ENCODE measurements at places on chromosomes 11 and 22.

GRCh38 chr11:66335531-66336233 lies 552 bp downstream of the RIN1 start:
- DNase-seq: peak; percentile 38

DNA sequence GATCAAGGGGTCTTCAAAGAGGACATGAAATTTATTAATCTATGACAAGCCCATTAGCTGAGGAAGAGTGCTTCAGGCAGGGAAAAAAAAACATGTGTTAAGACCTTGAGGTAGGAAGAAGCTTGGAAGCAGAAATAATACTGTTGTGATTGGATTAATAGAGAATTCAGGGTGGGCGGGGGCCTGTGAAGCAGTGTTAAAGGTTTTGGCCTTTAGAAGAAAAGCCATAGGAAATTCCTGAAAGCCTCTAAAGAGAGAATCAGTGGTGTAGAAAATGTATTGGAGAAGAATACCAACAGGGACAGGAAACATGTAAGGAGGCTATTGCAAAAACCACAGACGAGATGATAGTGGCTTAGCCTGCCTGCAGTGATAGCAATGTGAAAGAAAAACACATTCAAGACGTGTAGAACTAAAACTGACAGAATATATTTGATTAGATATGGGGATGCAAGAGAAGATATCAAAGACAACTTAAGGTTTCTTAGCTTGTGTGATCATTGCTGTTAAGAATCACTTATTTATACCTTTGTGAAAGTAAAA lies 404.4 kb upstream of the ANO3 start:
- no peak for DNase-seq

- no peak for DNase-seq
Measured at GRCh38 chr22:35344956-35345690, 35.8 kb upstream of the HMOX1 start.

DNA sequence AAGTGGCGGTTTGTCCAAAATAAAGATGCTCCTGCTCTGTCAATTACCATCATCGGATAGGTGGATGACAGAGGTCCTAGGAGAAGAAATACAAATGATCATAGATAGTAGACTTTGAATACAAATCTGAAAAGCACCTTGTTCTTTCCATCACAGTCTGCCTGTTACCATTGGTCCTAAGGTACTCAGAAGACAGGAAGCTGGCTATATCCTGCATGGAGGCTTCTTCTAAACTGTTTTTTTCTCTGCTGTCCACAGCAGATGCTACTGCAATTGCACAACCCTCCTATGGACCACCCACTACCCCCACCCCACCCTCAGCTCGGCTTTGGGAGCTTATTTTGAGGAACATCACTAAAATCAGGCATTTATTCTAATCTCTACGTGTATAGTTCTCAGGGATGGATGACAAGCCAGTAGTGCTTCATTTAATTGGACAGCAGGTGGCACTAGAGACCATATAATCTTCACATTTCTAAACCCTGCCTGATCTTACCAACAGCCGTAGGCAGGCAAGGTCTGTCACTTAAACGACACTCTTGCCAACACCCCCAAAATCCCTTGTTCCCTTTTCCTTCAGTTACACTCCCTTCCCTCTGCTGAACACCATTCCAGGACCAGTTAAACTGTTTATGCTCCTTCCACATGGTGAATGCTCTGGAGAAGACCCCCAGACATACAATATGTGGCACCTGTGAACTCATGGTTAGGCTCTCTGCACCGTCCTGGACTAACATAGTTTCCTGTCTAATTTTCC lies 6.6 kb upstream of the PTS start:
- DNase-seq: peak; percentile 87

GRCh38 chr11:12677131-12677530 lies 2.9 kb downstream of the TEAD1 start:
- no peak for DNase-seq

GRCh38 chr22:37503850-37504249 lies 15.4 kb downstream of the CARD10 start:
- DNase-seq: no peak

GRCh38 chr11:69744435-69744834 lies 30.7 kb downstream of the FGF4 start:
- no peak for DNase-seq

- no peak for DNase-seq
Measured at GRCh38 chr11:93537767-93538261, 5.4 kb downstream of the SMCO4 start.

DNA sequence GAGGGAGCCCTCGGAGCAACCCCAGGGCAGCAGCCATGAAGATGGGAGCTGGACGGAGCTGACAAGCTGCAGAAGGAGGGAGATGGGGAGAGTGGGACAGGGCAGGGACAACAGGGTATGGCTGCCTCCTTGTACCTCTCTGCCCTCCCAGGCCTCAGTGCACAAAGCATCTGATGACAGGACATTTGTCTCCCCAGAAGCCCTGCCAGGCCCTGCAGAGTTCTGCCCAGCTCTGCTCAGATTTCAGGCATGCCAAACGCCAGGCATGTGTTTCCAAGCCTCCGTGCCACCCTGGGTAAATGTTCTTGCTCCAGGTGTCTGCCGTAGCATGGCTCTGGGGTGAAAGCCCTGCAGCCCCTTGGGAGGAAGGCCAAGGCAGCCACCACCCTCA lies 1.1 kb upstream of the IFITM10 start:
- DNase-seq: no peak

GRCh38 chr11:7637447-7638157 lies 35.7 kb downstream of the CYB5R2 start:
- no peak for DNase-seq

DNA sequence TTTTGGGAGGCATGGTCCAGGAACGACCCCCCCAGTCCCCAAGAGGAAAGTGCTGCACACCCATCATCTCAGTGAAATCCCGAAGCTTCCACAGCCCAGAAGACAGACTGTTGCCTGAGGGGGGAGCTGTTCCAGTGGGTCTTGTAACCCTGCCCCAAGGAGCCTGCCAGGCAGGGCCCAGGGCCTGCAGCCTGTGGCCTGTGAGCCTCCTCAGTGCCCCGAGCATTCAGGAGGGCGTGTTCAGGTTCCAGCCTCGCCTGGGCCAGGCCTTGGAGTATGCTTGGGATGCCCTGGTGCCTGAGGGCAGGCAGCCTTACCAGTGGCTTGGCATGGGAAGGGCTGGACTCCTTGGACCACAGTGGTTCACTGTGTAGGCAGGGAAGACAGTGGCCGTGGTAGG lies 18.0 kb upstream of the CABP2 start:
- no peak for DNase-seq

- DNase-seq: no peak
Measured at GRCh38 chr11:62921201-62921572, at the start of gene CHRM1. CHRM1 (minus strand) TSS chr11:62921363; CDS start chr11:62911100, 10,263 bp downstream.

- no peak for DNase-seq
Measured at GRCh38 chr11:23797624-23798419, 699.0 kb upstream of the LUZP2 start.

DNA sequence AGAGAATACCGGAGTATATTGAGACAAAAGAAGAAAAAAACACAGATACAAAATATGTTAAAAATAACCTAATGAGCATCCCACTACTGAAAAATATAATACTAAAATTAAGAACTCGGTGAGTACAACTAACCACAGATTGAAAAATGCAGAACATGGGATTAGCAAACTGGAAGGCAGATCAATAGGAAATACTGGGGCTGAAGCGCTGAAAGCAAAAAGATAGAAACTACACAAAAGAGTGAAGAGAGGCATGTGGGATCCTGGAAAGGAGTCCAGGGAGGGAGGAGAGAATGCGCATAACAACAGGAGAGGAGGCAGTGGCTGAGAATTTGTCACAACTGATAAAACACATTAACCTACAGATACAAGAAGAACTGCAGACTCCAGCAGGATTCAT lies 159.3 kb downstream of the EFCAB6 start:
- no peak for DNase-seq

DNA sequence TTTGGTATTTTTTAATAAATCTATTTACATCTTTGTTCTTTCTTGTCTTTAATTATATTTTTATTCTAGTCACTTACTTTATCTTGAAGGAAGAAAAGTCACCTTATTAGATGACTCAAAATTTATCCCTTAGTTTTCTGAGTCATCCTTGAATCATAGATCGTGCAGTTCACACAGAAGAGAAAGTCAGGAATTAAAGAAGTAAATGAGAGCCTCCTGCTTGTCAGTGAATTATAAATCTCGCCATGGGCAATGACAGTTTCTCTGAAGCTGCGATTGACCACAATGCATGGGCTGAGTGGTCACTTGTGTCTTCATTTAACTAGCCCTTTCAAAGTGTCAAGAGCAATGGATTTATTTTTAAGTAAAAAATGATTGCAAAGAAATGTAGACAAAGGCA lies 91.2 kb downstream of the LUZP2 start:
- DNase-seq: no peak

DNA sequence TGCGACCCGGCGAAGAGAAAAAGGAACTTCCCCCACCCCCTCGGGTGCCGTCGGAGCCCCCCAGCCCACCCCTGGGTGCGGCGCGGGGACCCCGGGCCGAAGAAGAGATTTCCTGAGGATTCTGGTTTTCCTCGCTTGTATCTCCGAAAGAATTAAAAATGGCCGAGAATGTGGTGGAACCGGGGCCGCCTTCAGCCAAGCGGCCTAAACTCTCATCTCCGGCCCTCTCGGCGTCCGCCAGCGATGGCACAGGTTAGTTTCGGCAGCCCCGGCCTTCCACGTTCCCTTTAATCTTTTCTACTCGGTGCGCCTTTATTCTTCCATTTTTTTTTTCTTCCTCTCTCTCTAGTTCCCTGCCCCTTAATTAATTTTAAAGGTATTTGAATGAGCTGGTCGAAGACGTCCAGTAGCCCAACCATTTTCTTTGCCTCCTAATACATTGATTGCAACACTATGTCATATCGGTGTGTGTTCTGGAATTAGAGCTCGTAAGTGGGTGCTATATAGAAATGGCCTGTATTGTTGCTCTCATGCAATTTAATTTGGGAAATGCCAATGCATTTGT lies 537 bp downstream of the EP300 start:
- no peak for DNase-seq

DNA sequence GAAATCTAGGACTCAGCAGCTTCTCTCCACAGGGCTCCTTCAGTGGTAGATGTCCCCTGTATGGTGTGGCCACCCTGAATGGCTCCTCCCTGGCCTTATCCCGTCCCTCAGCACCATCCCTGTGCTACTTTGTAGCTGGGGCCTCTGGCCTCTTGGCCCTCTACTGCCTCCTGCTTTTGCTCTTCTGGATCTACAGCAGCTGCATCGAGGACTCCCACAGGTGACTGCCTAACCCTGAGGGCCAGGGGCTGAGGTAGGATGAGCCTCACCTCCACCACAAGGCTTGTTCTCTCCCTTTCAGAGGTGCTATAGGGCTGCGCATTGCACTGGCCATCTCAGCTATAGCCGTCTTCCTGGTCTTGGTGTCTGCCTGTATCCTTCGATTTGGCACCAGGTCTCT lies 1.8 kb downstream of the TMEM179B start:
- DNase-seq: no peak

DNA sequence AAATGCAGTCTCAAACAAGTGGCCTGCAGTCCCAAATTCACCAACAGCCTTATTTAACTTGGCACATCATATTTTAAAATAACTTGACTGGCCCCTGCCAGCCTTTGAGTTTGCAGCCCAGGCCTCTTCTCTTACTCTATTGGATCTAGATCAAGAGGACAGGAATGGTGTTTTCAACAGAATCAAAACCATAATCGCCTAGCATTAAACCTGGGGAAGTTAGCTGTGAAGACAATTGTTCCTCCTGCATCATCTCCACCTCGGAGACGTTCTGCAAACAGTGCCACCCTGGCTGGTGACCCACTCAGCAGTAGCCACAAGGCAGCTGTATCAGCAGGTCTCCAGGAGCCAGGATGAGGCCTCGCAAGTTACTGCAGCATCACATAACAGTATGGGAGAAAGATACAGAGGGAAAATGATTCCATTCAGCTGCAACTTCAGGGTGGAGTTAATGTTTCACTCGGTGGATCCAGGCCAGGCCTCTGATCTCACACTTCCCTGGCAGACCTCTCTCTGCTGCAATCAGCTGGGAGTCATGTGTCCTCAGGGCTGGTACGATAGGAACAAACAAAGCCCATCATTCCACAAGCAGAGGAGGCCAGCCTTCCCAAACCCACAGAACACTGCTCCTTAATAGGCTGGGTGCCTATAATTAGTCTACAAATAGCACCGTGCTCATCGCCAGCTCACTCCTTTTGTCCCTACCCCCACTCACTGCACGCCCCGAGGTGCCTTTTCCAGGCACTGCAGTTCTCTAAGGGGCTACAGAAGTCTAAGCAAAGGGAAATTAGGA lies 18.6 kb upstream of the SCN2B start:
- DNase-seq: no peak

DNA sequence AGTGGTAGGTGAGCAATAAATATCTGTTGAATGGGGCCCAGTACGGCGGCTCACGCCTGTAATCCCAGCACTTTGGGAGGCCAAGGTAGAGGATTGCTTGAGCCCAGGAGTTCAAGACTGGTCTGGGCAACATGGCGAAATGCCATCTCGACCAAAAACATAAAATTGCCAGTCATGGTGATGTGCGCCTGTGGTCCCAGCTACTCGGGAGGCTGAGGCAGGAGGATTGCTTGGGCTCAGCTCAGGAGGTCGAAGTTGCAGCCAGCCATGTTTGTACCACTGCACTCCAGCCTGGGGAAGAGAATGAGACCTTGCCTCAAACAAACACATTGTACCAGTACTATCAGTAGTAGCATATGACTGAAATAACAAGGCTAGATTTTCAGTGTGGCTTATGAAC lies 4.2 kb downstream of the SGSM3 start:
- no peak for DNase-seq

GRCh38 chr22:41532908-41533825 lies 11.1 kb downstream of the POLR3H start:
- peak; percentile 73 for DNase-seq

DNA sequence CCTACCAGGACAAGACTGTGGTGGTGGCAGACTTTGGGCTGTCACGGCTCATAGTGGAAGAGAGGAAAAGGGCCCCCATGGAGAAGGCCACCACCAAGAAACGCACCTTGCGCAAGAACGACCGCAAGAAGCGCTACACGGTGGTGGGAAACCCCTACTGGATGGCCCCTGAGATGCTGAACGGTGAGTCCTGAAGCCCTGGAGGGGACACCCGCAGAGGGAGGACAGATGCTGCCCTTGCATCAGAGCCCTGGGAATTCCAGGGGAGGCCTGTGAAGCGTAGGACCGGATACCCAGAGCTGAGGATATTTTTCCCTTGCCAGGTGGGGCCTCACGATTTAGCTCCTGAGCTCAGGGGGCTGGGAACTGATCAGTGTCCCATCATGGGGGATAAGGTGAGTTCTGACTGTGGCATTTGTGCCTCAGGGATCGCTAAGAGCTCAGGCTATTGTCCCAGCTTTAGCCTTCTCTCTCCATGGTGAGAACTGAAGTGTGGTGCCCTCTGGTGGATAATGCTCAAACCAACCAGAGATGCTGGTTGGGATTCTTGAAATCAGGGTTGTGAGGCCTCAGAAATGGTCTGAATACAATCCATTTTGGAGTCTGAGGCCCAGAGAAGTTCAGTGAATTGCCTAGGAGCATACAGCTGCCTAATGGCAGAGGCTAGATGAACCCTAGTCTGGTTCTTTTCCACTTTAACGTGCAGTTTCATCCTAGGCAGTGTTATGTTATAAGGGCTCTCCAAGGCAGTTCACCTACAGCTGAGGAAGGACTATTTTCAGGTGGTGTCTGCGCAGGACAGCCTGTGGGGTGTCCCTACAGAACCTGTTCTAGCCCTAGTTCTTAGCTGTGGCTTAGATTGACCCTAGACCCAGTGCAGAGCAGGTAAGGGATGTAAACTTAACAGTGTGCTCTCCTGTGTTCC lies 19.5 kb downstream of the PIK3IP1 start:
- DNase-seq: peak; percentile 67

Measured in B cell (primary cell).